HFF-Myc (cell line): ENCODE measurements at places on chromosomes 7 and 10.

DNA sequence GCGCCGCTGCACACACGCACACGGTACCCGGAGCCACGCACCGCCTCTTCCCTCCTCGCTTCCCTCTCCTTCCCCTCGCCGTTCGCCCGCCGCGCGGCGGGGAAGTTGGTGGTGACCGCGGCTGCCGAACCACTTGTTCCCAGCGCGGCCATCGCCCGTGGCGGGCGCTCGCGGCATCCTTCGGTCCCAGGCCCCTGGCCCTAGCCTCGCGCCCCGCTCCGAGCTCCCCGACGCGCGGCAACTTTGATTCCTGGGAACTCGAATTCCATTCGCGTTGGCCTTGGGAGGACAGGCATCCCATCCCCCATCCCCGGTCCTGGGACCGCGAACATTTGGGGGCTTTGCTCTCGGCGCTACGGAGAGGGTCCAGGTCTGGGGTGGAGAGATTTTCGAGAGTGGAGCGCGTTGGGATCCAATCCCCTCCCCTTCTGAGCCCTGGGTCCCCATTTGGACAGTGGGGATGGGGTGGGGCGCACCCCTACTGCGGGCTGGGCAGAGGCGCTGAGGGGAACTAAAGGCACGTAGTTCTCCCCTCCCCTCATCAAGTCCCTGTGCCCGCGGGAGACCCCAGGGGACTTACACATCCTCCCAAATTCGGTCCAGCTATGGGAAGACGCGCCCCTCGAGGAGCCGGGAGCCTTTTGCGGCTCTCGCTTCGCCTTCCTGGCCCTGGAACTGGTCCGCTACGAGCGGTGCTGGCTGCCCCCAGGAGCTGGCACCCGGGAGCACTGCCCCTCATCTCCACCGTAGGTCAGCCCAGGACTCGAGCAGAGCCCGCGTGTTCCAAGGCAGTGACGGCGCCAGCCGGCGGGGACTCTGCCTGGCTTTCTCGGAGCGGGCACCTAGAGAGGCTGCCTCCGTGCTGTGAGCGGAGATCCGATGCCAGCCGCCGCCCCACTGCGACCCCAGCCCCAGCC lies 834 bp downstream of the CDH23 start:
- no peak for DNase-seq

- no peak for DNase-seq
These were observed 5.1 kb upstream of the MACC1 start for GRCh38 chr7:20222219-20222828.

DNA sequence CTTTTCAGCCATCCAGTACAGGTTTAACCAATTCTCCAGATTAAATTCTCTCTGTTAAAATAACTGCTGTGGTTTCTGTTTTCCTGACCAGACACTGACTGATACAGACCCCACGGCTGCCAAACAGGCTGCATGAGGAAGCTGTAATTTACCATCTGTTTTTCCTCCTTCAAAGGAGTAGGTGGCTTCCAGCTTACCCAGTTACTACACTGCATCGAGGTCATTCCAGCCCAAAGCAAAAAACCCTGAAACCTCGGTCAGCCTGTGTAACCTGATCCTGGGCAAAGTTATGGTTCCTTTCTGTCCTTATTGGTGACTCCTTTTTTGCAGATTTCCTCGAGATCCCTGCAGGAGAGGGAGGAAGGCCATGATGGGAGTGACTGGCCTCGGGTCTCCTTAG lies 27.9 kb upstream of the LOXL4 start:
- DNase-seq = peak; percentile 56

DNA sequence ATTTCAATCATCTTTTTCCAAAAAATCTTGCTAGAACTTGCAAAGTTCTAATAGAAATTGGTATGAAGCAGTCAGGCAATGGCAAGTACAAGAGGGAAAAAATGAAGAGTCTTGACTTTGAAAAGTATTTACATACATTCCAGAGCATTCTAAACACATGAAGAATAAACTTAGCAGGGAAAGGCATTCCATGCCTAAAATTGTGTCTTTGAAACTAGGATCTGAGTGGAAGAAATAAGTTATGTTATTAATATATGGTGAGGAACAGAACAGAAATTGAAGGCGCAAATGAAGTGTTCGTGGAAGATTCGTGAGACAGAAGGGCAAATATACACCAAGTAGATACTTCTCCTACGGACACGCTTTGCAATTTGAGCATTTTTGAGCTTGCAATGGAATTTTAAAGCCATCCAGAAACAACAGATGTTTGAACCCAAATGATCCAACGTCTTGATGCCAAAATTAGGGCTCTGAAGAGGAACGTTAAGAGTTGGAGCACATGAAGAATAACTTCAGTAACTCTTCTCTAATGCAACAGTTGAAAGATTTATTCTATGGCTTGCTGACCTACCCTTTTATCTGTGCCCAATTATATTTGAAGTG lies 40.6 kb upstream of the SEPTIN7 start:
- no peak for DNase-seq

DNA sequence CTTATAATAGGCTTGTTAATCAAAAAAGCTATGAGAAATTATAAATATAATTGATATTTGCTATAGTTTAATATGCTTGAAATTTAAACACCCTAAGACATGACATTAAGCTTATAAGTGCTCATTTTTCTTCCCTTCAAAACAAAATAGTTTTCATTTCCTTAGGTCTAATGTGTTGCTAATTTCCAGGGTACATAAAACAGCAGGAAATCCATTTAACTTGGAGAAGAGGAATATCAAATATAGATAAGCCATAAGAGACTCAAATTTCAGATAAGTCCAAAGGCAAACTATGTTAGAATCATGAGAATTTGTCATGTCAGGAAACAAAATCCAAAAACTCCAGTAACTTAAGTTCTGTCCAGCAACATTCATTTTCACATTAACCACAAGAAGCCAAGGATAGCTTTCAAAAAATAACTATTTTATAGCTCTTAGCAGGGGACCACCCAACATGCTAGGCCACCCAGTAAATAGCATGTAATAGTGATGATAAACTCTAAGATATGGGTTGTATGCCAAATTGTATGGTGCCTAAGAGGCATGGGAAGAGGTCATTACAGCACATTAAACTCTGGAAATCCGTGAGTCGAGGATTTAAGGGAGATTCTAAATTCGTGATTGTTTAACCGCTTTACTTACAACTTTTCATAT lies 298.1 kb downstream of the CRPPA start:
- DNase-seq = no peak

DNA sequence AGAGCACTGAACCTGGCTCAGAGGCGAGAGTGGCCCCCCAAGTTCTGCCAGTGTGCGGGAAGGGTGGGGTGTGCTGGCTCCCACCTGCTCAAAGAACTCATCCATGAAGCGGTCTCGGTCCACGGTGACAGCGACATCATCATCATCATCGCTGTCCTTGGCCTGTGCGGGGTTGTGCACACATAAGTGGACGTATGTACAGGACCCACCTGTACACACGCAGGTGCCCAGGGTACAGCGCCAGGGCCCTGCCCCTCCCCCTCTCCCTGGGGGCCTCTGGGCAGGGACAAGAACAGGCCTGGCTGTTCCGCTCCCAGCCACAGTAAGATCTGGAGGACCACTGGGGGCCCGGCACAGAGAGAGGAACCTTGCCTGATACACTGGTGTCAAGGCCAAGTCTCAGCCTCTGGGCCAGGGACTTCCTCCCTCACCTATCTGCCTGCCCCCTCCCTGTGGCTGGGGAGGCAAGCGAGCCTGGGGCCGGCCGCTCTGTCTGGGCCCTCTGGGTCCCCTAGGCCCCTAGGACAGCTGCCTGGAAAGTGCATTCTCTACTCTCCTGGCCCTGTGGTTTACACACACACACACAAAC lies 10.4 kb downstream of the STX1A start:
- no peak for DNase-seq

- no peak for DNase-seq
These were observed 51.9 kb downstream of the SORBS1 start for GRCh38 chr10:95509251-95509650.

GRCh38 chr7:128893251-128894100 lies 17.0 kb downstream of the KCP start:
- DNase-seq = no peak

DNA sequence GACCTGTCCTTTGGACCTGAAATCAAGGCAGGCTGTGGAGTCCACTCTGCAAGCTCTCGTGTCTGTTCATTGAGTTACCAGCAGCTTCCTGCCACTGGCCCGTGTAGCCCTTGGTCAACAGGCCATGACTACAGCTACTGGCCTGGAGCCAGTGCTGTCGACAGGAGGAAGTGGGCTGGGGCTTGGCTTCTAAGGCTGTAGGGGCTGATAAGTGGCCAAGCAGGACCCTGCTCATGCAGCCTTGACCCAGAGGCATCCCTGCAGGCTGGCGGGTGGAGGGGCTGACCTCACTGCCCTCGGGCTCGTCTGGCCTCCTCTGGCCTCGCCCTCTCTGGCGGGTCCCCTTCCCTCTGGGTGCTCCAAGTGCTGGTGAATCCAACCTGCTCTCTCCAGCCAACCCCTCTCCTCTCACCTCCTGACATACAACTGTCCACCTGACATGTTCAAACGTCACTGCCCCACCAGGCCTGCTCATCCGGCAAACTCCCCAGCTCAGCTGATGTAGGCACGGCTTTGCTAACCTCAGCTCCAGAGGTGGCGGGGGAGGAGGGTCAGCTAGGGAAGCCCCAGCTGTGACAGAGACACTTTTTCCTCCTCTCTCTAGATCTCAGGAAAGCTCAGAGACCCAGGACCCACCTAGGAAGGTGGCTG lies 188.6 kb upstream of the LYZL2 start:
- DNase-seq = no peak

- no peak for DNase-seq
These were observed 127.2 kb downstream of the NPY start for GRCh38 chr7:24411226-24411625.

DNA sequence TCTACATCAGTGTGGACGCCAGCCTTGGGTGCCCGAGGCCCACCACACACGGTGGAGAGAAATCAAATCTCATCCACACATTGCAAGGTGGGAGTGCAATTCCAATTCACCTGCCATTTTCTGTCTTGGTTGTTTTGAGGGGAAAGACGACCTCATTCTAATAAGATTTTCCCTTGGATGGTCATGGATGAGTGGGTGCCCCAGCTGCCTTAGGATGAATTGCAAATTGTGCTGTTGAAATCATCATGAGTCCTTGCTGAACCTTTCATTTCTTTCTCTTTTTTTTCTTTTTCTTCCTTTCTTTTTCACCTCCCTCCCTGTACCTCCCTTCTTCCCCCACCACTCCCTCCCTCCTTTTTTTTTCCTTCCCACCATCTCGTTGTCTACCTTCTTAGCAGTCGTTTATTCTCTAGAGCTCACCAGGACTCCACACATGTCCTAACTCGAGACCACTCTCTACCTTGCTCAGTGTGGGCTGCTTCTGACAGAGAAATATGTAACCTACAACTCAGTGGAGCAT lies 266.9 kb upstream of the NFE2L3 start:
- no peak for DNase-seq

GRCh38 chr7:36286226-36286625 lies 103.4 kb upstream of the ANLN start:
- DNase-seq = no peak

DNA sequence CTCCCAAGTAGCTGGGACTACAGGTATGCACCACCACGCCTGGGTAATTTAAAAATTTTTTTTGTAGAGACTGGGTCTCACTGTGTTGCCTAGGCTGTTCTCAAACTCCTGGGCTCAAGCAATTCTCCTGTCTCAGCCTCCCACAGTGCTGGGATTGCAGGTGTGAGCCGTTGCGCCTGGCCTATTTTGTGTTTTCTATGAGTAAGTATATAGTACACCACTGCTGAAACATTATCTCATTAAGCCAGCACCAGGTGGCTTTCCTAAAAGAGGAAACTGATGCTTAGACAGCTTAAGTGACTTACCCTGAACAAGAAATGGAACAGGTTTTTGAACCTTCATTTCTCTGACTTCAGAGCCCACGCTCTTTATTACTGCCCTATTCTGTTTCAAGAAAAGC lies 7.8 kb upstream of the PTPN12 start:
- DNase-seq = no peak

- no peak for DNase-seq
These were observed 41.3 kb upstream of the MTURN start for GRCh38 chr7:30093420-30093952.

DNA sequence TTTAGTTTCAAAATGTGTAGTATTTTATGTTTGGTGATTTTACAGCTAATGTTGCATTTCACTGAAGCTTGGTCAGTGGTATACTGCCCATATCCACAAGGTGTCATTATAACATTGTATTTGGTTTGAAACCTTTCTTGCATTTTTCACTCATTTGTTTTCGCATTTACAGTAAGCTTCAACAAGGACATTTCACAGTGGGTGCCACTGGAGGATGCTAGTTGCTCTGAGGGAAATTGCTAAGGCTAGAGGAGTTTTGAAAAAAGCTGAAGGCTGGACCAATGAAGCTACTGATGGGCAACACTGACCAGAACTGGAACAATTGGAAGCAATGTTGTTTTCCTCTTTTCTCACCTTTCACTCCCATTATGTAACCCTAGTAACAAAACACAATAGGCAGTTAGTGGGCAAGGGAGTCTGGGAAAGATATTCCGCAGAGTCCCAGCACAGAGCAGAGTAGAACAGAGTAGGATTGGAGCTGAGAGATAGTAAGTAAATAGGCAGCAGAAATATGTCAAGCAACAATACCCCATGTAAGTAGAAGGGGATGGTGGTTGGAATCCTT lies 23.6 kb upstream of the SRI start:
- peak; percentile 19 for DNase-seq

DNA sequence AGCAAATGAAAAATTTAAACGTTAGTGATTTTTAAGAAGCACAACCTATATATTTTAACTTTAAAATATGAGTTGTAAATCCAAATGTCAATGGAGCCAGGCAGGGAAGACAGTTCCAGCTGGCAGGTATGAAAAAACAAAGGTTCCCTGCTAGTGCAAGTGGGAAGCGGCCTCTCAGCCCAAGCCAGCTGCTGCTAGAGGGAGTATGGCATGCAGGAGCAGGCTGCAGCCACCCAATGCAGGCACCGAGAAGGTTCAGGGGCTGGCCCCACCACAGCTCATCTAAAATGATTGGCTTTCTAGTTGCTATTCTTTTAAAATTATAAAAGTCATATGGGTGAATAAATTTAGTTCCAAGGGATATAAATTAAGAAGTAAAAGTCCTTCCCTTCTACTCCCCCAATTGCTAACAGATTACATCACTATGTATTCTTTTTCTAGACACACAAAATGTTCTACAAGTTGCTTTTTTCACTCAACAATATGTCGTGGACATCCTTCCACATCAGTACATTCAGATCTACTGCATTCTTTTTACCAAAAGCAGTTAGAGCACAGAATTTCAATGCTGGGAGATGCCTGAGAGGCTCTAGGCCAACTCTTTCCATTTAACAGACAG lies 69.3 kb downstream of the SGMS1 start:
- no peak for DNase-seq

DNA sequence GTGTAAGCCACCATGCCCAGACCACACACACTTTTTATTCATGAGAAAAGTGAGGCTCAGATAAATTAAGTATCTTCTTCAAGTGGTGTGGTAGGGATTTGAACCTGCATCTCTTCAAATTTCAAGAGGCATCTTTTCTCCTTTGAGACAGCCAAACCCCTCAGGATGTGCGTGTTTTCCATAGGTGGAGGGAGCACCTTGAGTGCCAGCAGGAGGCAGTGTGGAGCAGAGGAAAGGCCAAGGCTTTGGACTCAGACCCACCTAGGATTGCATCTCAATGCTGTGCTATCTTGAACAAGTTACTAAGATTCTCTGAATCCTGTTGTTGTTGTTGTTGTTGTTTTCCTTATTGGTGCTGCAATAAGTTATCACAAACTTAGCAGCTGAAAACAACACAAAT lies 40.2 kb upstream of the MYL10 start:
- no peak for DNase-seq
